Transverse colon (tissue), 4 donors: ENCODE measurements at places on chromosomes 7 and 10. TPM values are rescaled to one million over a fixed set of nuclear protein-coding genes. Genes with fewer than 3 reads are reported as not detected.

GRCh38 chr7:129367700-129368388 is 66.4 kb upstream of the STRIP2 start:
- peak; percentile 88 for DNase-seq

DNA sequence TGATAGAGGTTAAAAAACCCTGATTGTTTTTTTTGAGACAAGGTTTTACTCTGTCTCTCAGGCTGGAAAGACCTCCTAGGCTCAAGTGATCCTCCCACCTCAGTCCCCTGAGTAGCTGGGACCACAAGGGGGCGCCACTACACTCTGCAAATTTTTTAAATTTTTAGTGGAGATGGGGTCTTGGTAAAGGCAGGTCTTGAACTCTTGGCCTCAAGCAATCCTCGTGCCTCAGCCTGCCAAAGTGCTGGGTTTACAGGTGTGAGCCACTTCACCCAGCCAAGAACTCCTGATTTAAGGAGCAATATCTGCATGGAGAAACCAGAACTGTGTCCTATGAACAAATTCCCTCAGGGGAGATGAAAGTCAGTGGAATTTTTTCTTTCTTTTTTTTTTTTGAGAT is 7.3 kb upstream of the KLHDC10 start:
- peak; percentile 54 for DNase-seq

- no peak for DNase-seq
These were observed 30.5 kb downstream of the FZD1 start for GRCh38 chr7:91294639-91295220.

GRCh38 chr7:50397320-50397970 is 52.7 kb downstream of the FIGNL1 start:
- no peak for DNase-seq

DNA sequence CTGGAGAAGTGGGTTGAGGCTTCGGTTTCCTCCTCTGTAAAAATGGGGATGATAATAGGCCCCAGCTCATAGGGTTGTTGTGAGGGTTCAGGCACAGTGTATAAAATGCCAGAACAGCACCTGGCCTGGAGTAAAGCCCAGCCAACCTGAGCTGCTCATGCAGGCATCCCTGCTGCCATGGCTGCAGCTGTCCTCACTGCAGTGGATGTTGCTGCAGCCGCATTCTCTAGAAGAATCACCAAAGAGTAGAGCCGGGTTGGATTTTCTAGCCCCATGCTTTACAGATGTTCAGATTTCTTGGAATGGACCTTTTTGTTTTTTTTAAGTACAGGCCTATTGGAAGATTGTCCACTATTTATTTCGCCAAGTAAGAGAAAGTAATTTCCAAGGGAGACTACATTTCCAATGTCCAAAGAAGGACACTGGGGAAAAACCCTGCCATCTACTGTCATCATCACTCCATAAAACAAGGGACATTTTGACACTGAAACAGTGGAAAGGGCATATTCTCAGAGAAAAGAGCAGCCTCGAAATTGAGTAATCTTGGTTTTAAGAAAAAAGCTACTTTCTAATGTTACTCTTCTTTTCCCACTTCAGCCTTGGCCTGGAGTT is 147.5 kb upstream of the TCF7L2 start:
- no peak for DNase-seq

- DNase-seq = no peak
These were observed 37.5 kb downstream of the MEST start for GRCh38 chr7:130529417-130529816.

DNA sequence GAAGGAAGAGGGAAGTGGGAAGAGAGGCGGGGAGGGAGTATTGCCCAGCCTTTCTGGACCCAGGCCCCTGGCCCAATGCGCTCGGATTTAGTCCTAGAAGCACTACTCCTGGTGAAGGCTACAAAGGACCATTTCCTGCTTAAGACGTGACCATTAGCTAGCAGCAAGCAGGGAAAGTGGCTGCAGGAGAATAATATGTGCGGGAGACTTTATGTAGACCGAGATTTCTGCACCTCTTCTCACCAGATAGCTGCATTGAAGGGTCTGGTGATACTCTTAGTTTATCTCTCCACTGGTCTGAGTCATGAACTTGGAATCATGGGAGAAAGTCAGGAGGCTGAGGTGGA is 3.1 kb downstream of the VAX1 start:
- no peak for DNase-seq

DNA sequence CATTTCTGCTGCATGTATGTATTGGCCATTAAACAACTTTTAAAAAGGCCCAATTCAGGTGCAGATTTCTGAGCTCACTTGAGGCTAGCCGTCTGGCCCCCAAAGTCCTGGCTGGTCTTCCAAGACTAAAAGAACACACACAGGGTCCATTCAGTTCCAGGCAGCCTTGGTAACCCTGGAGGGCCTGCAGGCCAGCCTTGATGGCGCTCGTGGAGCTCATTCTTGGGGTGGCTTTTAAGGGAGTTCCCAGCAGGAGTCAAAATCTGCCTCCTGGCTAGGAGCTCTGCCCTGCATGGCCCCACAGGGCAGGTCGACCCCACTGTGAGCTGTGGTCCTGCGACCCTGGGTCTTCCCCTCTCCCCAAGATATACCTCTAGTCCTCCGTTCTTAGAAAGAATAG is 28.8 kb downstream of the ANXA11 start:
- no peak for DNase-seq

ZKSCAN1 gene
- 63.1 TPM for total RNA-seq

DNA sequence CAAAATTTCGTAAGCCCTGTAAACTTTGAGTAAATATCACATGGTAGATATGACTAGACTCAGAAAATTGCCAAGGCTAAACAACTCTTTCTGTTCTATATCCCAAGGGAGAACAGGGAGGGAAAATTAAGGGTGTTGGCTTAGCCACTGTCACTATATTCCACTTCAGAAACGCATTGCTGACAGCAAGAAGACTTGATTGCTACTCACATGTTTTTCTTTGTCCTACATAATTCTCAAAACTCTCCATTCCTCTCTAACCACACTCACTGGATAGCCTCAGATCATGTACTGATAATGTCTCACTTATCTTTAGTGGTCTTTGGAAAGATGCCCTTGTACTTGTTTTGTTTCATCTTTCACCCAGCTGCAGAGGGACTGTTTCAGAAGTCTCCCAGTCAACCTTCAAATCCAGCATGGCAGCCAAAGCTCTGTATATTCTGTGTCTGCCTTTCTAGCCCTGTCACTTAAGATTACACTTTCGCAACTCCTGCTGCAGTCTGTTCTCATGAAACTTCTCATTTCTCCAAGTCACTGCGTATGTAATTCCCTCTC is 582.4 kb upstream of the FZD8 start:
- DNase-seq = no peak

PKD1L1 gene
- total RNA-seq = 37.4 TPM

- no peak for DNase-seq
These were observed 222.8 kb downstream of the RELN start for GRCh38 chr7:103766660-103767059.

NRBF2 gene
- total RNA-seq = 18.4 TPM

GRCh38 chr10:110209926-110210673 is 2.7 kb downstream of the MXI1 start:
- DNase-seq = peak; percentile 64

TSPAN33 gene
- total RNA-seq = 3.2 TPM

FAM171A1 gene
- 36.4 TPM for total RNA-seq

GRCh38 chr10:2839081-2839725 is 228.1 kb upstream of the PFKP start:
- peak; percentile 41 for DNase-seq

CAV1 gene
- total RNA-seq = 52.2 TPM

GRCh38 chr7:92740700-92741126 is 95.7 kb downstream of the CDK6 start:
- no peak for DNase-seq

DNA sequence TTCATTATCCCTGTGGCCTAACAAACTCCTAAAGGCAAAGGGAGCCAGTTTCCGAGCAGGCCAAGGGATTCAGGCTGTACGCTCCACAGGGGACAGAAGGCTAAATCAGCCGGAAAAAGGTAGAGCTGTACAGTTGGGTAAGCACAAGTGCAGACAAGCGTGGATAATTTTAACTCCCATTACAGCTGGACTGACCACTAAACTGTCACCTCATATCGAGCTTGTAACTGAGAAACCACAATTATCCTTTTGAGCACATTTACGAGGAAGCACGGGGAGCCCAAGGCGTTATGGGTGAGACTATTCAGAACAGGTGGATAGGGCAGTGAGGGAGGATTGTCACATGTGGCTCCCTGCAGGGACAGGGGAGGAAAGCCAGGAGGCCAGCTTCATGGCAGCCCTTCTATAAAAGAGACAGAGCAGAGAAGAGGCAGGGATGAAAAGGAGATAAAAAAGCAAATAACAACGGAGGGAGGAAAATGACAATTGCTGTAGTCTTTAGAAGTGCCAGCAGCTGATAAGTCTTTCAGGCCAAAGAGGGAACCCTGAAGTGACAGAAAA is 288.0 kb downstream of the FGFR2 start:
- DNase-seq = no peak

DNA sequence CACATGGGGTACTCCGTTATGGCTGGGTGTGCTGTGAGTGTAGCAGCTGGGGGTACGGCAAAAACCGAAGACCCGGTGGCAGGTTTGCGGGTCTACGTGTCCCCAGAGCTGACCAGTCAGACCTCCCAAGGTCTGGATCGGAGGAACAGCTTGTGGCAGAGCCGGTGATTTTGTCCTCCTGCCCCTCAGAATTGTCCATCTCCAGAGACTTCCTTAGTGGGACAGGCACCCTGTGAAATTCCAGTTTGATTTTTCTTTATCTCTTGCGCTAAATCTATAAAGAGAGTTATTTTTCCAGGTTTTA is 1.0 kb downstream of the EIF3B start:
- DNase-seq = no peak

PPP1R3C gene
- 3.7 TPM for total RNA-seq

CALY gene
- total RNA-seq = not detected

MACROH2A2 gene
- 7.0 TPM for total RNA-seq

GRCh38 chr7:104857458-104858425 is 156.3 kb upstream of the KMT2E start:
- DNase-seq = no peak

FAM13C gene
- 6.2 TPM for total RNA-seq

CYCS gene
- total RNA-seq = 129 TPM

DNA sequence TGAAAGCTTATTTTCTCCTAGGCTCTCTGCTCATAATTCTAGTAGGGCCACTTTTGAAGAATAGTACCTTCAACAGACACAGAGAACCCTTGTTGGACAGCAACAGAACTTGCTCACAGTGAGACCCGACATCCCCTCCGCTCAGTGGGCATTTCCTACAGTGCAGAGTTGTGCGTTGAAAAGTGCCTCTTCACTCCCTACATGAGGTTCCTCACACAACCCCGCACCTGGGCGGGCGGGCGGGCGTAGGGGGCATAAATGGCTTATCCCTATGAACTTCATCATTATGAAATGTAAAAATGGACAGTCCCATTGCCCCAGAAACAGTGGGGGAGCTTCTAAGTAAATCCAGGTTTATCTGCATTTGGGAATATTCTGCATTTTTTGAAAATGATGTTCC is 174.9 kb downstream of the MGMT start:
- no peak for DNase-seq
